NCI-H82 (cell line): ENCODE measurements at places on chromosomes 16 and 17.
A peak's percentile ranks its signal among the peaks of the same experiment; 100 is the strongest.

- DNase-seq = no peak
Observed at GRCh38 chr17:82868715-82869131, 28.9 kb upstream of the ZNF750 start.

GRCh38 chr16:58264007-58264406 lies 30.8 kb downstream of the PRSS54 start:
- DNase-seq = no peak

- DNase-seq = no peak
Observed at GRCh38 chr17:66467766-66468165, 165.4 kb downstream of the PRKCA start.

GRCh38 chr16:71771571-71771970 lies 37.1 kb downstream of the AP1G1 start:
- no peak for DNase-seq

DNA sequence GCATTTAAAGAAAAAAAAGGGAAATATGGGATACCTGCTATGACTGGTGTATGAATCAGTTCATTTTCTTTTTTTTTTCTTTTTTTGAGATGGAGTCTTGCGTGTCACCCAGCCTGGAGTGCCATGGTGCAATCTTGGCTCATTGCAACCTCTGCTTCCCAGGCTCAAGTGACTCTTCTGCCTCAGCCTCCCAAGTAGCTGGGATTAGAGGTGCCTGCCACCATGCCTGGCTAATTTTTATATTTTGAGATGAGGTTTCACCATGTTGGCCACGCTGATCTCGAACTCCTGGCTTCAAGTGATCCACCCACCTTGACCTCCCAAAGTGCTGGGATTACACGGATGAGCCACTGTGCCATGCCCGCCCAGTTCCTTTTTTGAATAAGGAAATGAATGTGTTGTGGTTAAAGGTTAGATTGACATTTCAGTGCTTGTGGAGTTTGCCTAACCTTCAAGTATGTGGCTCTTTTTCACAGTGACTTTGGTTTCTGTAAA lies 7.7 kb downstream of the HAPSTR1 start:
- no peak for DNase-seq

- DNase-seq = no peak
Observed at GRCh38 chr16:3085868-3086595, 13.1 kb downstream of the ZSCAN10 start.

- DNase-seq = peak; percentile 79
Observed at GRCh38 chr17:56594320-56595107, 1.0 kb downstream of the NOG start.

GRCh38 chr16:1481906-1482835 lies 6.6 kb downstream of the PTX4 start:
- DNase-seq = no peak

GRCh38 chr17:13491916-13492736 lies 109.6 kb downstream of the HS3ST3A1 start:
- DNase-seq = no peak

DNA sequence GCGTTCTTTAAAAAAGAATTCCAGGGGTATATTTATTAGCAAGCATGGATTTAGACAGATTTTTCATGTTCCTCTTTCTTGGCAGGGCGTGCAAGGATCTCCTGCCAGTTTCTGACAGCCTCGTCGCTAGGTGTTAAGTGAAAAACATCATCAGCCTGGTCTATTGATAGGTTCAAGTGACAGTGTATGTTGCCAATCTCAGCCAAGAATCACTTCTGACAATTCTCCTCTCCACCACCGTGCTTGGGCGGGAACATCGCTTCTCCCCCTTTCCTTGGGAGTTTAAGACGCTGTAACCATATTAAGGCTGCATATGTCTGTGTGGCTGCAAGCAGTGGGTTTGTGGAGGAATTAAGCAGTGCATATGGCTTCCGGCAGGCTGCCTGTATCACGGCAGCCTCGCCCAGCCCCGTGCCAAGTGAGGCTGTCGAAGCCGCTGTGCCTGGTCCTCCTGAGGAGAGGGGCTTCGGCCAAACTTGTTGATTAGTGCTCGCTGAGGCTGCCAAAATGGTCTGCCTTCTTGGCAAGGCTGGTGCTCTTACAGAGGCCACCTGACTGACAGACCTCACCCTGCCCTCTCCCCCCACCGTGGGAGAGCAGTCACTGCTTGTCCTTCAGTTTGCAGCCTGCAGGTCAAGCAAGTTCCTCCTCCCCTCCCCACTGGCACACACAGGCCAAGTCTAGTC lies 132.2 kb upstream of the MPHOSPH6 start:
- peak; percentile 51 for DNase-seq

GRCh38 chr16:27239026-27239425 lies 29.5 kb downstream of the NSMCE1 start:
- no peak for DNase-seq

GRCh38 chr16:6837722-6838121 lies 494.9 kb upstream of the RBFOX1 start:
- no peak for DNase-seq

- peak; percentile 57 for DNase-seq
Observed at GRCh38 chr17:46194393-46195216, 1.4 kb upstream of the KANSL1 start.

GRCh38 chr16:74758801-74759200 lies 15.8 kb downstream of the FA2H start:
- no peak for DNase-seq

DNA sequence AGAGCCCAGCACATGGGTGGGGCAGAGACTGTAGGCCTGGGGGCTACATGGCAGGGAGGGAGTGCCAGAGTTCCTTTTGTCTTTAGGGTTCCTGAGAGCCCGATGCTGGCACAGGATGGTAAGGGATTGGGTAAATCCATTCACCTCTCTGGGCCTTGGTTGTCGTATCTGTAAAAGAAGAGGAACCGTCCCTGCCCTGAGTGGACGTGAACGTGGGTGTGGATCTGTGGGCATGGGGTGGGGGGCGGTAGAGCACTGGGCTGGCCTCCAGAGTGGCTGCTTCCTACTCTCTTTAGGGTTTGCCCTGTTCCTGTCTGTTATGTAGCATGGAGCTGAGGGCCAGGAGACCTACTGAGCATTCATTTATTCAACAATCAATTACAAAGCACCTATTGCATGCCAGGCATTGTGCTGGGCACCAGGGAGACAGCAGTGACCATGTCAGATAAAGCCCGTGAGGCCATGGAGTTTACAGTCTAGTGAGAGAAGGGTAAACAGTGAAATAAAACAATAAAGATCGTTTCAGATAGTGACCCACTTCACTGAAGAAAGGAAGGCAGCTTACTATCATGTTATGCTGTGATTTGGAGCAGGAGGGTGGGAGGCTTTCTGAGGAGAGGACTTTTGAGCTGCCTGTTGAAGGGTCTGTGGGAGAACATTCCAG lies 13.1 kb upstream of the TCAP start:
- DNase-seq = no peak

- DNase-seq = no peak
Observed at GRCh38 chr17:1493291-1493980, 950 bp upstream of the MYO1C start.

DNA sequence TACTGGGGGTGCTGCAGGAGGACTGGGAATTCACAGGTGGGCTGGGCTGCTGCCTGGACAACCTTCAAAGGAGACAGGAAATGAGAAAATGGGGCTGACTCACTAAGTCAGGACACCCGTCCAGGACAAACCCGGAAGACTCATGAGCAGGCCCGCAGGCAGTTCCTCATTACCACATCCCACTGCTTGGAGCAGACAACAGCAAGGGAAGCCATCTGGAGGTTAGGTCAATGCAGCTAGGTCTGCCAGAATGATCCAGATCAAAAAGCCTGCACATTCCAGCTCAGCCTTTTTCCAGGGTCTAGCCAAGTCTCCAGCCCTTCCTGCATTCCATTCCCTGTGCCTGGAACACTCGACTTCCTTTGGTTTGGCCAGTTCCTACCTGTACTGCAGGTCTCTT lies 536.5 kb upstream of the CDH11 start:
- no peak for DNase-seq

DNA sequence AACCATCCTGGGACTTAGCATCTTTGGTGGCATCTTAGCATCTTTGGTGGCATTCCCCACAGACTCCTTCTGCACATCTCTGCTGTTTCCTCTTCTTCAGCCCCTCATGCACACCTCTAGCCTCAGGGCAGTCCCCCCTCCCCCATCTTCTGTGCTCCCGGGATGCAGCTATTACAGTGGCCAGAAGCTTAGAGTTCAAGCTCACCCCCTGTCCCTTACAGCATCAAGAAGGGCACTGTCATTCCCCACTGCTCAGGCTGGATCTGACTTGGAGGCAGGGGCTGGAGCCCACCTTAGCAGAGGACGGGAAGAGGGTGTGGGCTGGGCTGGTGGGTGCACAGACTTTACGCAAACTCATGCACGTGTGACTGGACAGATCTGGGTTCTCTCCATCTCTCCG lies 650 bp downstream of the EPN3 start:
- DNase-seq = no peak

DNA sequence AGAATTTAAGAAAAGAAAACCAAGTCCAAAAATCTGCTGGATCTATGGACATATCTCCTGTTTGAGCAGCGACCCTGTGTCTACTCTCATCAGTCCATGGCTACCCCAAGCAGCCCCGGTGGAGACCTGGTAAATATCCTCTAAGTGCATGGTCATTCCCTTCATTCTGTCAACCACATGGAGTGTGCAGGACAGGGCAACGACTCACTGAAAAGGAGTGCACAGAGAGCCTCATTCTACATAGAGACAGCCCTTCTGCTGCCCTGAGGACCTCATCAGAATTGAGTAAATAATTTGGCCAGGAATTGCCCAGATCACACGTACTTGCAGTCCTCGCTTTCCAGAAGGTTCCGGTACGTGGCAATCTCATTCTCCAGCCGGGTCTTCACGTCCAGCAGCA lies 3.0 kb downstream of the KRT38 start:
- DNase-seq = no peak

GRCh38 chr16:28981517-28981916 lies 3.3 kb upstream of the LAT start:
- DNase-seq = peak; percentile 73

DNA sequence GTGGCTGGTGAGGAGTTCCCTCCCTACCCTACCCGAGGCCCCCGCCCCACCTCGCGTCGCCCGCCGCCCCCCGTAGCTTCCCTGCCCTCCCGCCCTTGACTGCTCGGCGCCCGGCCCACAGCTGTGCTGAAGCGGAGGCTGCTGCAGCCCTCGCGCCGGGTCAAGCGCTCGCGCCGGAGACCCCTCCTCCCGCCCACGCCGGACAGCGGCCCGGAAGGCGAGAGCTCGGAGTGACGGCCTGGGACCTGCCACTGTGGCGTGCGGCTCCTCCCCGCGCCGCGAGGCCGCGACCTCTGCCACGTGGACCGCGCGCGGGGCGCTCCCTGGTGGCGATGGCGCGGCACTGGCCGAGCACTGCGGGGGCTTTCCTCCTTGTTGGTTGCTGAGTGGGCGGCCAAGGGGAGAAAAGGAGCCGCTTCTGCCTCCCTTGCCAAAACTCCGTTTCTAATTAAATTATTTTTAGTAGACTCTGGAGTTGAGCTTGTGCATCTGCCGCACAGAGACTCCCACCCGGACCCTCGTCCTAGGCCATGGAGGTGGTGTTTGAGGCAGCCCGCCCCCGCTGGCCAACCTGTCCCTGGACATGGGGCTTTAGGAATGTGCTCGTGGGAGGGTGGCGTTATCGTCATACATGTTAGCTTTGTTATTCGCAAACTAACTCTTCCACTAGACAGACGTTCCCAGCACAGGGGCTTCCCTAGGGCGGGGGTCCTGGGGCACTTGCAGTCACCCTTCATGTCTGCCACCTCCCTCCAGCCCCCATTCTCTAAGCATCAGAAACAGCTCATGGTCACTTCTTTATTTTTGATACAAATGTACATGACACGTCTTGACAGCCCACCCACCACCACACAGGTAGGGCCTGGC lies 4.4 kb downstream of the TP53I13 start:
- peak; percentile 61 for DNase-seq

DNA sequence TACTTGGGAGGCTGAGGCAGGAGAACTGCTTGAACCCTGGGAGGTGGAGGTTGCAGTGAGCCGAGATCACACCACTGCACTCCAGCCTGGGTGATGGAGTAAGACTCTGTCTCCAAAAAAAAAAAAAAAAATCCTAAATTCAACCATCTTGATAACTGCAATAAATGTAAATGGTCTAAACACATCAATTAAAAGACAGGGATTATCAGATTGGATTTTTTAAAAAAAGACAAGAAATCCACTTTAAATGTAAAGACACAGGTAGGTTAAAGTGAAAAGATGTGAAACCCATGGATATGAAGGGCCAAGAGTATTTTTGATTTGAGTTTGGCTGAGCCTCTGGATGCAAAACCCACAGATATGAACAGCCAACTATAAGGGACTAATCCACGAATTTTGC lies 64.2 kb upstream of the ATP2A3 start:
- DNase-seq = no peak

DNA sequence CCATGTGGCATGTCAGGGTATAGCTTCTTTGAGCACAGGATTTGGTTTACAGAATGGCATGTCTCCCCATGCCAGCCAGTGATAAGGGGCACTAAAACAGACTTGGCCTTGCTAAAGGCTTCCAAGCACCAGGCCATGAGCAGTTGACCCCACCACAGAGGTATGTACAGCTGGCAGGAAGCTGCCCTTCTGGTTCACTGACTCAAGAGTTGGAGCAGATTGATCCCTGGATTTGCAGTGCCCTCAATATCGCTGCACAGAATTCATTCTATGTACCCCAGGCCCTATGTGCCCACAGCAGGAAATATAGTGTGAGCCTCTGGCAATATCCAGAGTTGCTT lies 24.3 kb downstream of the HLF start:
- DNase-seq = no peak

GRCh38 chr17:74800531-74800930 lies 24.4 kb upstream of the NAT9 start:
- no peak for DNase-seq

GRCh38 chr17:15168379-15168778 lies 96.7 kb downstream of the PMP22 start:
- no peak for DNase-seq

DNA sequence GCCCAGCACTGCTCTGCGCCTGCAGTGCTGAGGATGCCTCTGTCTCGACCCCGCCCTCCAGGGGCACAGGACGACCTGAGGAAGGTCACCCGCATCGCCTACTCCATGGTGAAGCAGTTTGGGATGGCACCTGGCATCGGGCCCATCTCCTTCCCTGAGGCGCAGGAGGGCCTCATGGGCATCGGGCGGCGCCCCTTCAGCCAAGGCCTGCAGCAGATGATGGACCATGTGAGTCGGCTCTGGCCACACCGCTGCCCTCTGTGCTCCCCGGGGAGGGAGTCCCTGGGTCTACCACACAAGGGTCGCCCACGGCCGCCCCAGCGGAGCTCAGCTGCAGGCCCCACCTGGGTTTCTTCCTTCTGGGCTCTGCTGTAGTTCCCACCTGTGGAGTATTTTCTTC lies 6.7 kb upstream of the RPL13 start:
- DNase-seq = no peak

GRCh38 chr17:58204796-58205195 lies 12.3 kb downstream of the EPX start:
- DNase-seq = no peak

DNA sequence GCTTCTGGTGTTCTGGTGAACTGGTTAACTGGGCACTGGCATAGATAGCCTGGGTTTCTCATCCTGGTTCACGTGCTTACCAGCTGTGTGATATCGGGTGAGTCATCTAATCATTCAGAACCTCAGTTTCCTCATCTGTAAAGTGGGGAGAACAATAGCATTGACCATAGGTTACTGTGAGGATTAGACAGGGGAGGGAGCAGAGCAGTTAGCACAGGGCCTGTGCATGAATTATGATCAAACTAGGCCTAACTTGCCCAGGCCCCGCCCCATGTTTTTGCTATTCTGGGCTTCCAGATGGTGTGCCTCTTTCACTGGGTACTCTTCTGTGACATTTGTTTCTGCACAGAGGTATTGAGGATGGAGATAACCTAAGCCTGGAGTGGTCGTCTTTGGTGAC lies 4.6 kb upstream of the KLHL36 start:
- peak; percentile 47 for DNase-seq

- peak; percentile 59 for DNase-seq
Observed at GRCh38 chr17:45022288-45022648, 29.2 kb downstream of the DCAKD start.
